ENCODE measurements at places on chromosomes 11 and 22.

DNA sequence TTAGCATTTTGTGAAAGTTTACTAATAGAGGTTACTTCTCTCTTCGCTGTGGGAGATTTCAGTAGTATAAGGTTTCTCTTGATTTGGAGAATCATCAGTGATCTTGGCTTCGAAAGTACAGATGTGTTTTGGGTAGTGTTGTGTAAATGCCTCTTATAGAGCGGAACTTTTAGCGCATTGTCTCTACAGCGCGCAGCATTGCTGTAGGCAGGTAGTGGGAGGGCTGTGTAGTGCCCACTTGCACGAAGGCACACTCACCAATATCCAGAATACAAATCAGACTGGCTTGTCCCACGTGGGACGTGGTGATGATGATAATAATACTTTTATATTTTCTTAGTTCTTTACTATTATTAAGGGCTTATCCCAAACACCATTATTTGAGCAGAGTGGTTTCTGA, 51.4 kb downstream of the FAM83F start:
- DNase-seq = no peak

GRCh38 chr22:30783021-30783420, 88.3 kb downstream of the OSBP2 start:
- DNase-seq = no peak

DNA sequence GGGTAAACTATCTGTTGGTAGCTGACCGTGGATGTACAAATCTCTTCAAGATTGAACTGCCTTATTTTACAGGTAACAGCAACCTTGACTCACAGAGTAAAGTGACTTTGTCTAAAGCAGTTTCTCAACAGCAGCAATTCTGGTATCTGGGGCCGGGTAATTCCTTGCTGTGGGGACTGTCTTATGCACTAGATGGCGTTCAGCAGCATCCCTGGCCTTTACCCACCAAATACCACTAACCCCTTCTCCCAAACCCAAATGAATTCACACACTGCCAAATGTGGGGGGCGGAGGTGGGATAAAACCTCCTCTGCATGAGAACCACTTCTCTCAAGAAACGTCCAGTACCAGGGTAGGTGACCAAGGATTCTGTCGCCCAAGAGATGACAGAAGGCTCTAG, 1.7 kb upstream of the INCENP start:
- DNase-seq = peak; percentile 41

DNA sequence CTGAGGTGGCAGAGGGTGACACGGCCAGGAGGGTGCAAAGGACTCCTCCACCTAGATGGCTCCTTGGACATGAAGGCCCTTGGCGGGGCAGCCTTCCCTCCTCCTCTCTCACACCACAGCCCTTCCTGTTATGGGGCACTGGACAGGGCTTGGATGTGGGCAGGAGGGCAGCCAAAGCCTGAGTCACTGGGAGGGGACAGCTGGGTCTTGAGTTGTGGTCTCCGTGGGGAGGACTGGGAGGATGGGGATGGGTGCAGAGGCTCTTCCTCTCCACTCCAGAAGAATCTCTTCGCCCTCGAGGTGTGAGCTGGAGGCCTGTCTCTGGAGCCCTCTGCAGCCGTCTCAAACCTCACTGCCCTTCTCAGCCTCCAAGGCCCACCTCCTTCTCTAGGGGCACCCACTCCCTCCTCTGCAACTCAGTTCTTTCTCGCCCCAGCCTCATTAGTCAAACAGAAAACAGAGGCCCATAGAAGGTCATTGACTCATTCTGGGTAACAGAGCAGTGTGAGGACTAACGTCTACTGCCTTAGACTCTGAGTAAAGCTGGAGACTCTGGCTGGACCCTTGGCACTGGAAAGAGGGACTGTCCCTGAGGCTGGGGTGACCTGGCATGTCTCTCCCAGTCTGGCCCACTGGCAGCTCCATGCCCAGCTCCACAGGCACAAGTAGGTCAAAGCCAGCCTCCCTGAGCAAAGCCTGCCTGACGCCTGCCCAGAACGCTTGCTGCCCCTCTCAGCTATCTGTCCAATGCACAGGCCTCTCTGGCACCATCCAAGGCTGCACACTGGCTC, 47.5 kb upstream of the CDON start:
- DNase-seq = no peak

GRCh38 chr11:111298413-111299100, at the start of gene POU2AF3:
Gene POU2AF3 (plus strand): TSS chr11:111298546. CDS start chr11:111298582, 36 bp downstream.
- DNase-seq = no peak

GRCh38 chr11:75964071-75964470, 149.1 kb downstream of the UVRAG start:
- DNase-seq = no peak

GRCh38 chr11:75526192-75526541, 426 bp upstream of the GDPD5 start:
- no peak for DNase-seq

GRCh38 chr22:39725351-39726035, 154.9 kb downstream of the CACNA1I start:
- peak; percentile 46 for DNase-seq

GRCh38 chr22:49322861-49323622, 504.6 kb downstream of the BRD1 start:
- peak; percentile 25 for DNase-seq

GRCh38 chr11:20172721-20173447, 12.6 kb upstream of the DBX1 start:
- no peak for DNase-seq

DNA sequence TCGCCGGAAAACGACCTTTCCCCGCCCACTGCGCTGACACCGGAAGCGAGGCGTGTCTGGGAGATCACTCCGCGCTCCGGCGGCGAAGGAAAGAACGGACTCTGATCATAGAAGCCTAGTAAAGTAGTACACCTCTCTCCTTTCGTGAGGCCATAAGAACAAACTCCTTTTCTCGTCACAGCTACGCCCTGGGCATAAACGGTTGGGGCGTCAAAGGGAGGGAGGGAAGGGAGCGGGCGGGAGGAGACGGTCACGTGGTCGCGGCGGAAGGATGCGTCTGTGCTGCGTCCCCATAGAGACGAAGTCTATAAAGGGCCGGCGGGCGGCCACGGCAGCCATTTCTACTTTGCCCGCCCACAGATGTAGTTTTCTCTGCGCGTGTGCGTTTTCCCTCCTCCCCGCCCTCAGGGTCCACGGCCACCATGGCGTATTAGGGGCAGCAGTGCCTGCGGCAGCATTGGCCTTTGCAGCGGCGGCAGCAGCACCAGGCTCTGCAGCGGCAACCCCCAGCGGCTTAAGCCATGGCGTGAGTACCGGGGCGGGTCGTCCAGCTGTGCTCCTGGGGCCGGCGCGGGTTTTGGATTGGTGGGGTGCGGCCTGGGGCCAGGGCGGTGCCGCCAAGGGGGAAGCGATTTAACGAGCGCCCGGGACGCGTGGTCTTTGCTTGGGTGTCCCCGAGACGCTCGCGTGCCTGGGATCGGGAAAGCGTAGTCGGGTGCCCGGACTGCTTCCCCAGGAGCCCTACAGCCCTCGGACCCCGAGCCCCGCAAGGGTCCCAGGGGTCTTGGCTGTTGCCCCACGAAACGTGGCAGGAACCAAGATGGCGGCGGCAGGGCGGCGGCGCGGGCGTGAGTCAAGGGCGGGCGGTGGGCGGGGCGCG, at the start of gene ATF4:
TSS of gene ATF4 (plus strand) at position 337 of the 880 bp plus-strand sequence. CDS start 884 bp downstream, outside the sequence.
- peak; percentile 97 for DNase-seq

DNA sequence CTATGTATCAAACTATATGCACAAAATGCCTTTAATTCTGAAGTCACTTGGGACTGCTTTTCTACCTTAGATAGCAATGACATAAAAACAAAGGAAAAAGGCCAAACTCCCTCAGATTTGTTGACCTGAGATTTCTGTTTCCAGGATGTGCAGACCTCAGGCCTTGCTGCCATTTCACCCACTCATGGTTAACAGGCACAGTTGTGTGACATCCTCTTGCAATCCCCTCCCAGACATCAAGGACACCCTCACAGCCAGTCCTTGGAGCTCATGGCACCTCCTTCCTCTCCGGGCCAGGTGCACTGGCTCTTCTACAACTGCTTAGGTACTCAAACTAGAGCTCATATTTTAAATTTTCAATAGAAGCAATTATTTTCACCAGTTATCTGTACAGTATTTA, 37.3 kb downstream of the SERPIND1 start:
- DNase-seq = no peak

DNA sequence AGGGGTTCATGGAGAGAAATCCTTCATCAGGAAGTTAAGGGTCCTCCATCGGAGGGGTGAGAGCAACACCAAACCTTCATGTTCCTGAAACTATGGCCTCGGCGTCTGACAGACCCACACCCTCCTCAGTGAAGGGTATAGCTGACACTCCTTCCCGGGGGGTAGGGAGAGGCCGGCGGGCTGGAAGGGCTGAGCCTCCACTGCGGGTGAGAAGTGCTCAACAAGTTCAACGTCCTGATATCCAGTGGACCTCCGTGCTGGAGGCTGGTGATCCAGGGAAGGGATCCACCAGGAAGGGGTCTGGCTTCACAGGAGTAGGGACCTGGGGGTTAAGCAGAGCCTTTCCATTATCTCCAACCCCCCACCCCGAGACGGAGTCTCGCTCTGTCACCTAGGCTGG, 12.3 kb downstream of the CARS1 start:
- DNase-seq = no peak

DNA sequence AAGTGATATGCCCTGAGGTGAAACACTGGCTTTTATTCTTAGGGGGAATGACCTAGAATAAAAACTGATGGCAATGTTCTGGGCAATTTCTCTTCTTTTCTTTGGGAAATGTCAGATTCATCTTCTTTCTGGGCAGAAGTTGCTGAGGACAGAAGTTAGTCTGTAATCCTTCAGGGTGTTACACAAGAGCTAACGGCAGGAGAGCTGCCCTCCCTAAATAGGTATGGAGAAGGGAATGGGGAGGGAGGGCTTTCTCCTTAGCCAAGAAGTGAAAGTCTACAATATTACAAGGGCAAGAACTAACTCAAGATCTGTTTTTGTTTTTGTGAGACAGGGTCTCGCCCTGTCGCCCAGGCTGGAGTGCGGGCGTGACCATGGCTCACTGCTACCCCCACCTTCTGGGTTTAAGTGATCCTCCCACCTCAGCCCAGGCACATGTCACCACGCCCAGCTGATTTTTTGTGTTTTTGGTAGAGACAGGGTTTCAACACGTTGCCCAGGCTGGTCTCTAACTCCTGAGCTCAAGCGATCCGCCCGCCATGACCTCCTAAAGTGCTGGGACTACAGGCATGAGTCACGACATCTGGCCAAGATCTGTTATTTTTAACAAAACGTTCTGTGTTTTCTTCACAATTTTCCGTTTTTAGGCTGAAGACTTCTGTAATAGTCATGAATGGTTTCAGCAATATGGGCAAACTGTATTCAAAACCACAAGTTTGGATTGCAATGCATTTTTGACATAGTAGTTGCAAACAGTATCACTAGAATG, 7.2 kb downstream of the PIWIL4 start:
- DNase-seq = no peak

DNA sequence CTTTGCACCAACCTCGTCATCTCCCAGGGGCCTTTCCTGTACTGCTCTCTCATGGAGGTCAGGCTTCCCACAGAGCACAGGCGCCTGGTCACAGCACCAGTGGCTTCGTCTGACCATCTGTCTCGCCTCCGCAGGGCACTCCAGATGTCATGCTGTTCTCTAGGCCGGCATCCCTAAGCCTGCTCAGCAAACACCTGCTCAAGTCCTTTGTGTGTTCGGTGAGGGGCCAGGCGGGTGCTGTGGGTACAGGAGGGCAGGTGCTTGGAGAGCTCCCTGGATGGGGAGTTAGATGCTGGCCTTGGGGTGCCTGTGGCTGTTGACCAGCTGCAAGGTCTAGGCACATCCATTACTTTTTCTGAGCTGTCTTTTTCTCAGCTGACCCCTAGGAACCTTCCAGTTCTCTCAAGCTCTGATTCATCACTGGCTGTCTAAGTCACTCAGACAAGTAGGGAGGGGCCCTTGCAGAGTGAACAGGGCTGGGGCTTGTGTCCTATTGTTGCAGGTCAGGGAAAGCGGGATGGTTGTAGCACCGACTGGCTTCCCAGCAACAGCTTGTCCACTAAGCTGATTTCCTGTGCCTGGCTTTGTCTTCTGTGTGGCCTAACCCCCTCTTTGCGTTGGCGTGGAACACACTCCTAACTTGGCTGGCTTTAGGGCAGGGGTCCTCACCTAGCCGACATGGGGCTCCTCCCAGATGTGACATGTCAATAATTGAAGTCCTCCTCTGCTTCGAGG, 9.2 kb downstream of the CLDN5 start:
- DNase-seq = peak; percentile 56

- no peak for DNase-seq
These were observed 18.2 kb downstream of the SBF1 start for GRCh38 chr22:50456466-50457234.

DNA sequence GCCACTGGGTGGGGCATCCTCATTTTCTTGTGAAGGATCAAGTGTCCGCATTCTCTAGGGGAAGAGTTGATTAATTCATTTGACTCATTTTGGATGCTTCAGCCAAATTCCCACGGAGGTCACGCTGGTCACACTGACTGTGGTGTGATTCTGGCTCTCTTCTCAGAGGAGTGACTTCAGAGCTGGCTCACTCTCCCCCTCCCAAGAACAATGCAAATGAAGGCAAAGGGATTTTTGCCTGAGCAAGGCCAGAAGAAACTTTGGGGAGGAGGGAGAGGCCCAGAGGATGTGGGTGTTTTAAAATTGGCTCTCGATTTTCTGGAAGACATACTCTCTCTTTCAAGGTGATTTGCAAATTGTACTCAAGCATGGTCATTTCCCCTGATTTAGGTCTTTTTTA, 51.1 kb upstream of the LMO2 start:
- no peak for DNase-seq
